Right ventricle myocardium superior (tissue), 1 donor: ENCODE measurements at places on chromosomes 1 and 21. TPM values are rescaled to one million over a fixed set of nuclear protein-coding genes. Genes with fewer than 3 reads are reported as not detected.

The TTLL7 gene
- 3.6 TPM for total RNA-seq

GRCh38 chr1:53634571-53634979, 104.4 kb downstream of the GLIS1 start:
- no peak for DNase-seq

The EXO1 gene
- total RNA-seq, result 0.62 TPM

DNA sequence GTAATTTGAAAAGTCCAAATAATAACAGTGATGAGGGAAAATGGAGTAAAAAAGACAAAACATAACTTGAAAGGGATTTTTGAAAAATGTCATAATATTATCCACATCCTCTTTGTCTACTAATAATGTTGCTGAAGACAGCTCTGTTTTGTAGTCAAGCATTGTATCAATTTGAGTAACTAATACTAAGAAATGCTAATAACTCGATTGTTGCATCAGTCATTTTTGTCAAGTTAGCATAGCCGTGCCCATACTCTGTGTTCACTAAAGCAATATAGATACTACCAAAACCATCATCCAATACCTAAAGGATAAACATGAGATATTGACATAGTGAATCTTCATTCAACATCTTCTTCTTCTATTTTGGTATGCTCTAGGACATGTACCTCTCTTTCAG, 17.3 kb downstream of the PDC start:
- DNase-seq, result no peak

- no peak for DNase-seq
Observed at GRCh38 chr1:247576514-247576913, 11.6 kb upstream of the OR2G2 start.
